Glutamatergic neuron (in vitro differentiated cells): ENCODE measurements at places on chromosomes 3 and 15. TPM values are rescaled to one million over a fixed set of nuclear protein-coding genes. Genes with fewer than 3 reads are reported as not detected.

THRB gene
- 0.56 TPM for total RNA-seq

MESP1 gene
- total RNA-seq, result 1.1 TPM

CFAP44 gene
- 1.3 TPM for total RNA-seq

CLDN18 gene
- total RNA-seq, result not detected

SERPINI2 gene
- total RNA-seq, result not detected

SOX14 gene
- total RNA-seq, result not detected

DNA sequence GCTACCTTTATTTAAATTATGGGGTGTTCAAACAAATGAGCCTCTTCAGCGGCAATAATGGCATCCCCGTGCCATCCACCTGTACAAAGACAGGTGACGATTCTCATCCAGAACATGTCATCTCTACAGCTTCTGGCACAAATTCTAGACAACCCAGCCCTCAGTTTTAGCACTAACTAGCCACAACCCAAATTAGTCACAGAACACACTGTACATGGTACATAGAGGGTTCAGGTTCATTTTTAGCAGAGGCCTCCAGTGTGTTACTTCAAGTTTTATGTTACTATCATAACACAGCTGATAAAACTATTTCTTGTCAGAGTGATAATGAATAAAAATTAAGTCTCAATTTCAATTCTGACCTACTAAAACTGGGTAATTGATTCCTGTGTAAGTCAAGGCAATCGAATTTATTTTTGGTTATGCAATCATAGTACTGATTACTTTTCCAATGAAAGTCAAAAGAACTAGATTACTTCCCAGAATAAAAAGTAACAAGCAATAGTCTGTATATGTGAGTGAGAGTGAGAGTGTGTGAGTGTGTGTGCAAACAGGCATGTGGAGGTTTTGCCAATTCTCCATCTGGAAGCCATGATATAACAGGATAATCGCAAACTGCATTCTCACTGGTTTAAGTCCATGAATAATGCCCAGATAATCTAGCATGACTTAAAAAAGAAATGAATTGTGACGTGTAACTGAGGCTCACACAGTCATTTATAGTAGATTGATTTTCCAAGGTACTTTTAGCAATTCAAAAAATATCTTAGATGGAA lies 37.4 kb downstream of the SHQ1 start:
- no peaks in the 10 kb centered on the region for H3K4me1 ChIP-seq
- no peaks in the 10 kb centered on the region for H3K36me3 ChIP-seq
- no peaks in the 10 kb centered on the region for H3K27me3 ChIP-seq
- no peak overlapping the region for H3K27ac ChIP-seq

DNA sequence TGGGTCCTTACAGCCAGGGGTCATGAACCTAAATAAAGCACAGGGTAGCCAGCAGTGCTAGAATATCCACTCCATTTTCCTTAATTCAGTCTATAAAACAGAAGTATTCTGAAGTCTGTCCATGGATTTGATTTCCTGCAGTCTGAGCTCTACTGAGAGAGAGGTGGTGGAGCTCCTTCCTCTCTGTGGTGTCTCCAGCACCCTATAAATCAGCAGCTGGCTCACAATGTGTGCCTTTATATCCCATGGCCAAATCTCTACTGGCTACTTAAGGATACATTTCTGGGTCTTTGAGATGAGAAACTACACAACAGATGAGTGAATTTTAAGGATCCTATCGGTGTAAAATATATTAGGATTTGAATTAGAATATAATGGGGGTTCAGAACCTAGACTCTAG lies 339.9 kb upstream of the RBMS3 start:
- no peaks in the 10 kb centered on the region for H3K36me3 ChIP-seq
- no peaks in the 10 kb centered on the region for H3K27me3 ChIP-seq
- H3K4me3 ChIP-seq, result no peak overlapping the region
- no peak for DNase-seq
- no peak overlapping the region for H3K27ac ChIP-seq

- peaks cover 5% of the 10 kb centered on the region for H3K36me3 ChIP-seq
- no peak overlapping the region for H3K4me3 ChIP-seq
- DNase-seq, result no peak
- H3K27me3 ChIP-seq, result peaks cover 4% of the 10 kb centered on the region
- H3K4me1 ChIP-seq, result no peaks in the 10 kb centered on the region
Measured at GRCh38 chr3:180329187-180329586, 272.8 kb upstream of the TTC14 start.
